Left lung (tissue), 14 donors: ENCODE measurements at places on chromosomes 1 and 21.
A peak's percentile ranks its signal among the peaks of the same experiment; 100 is the strongest.

GRCh38 chr1:193310564-193310963 is 124.2 kb upstream of the B3GALT2 start:
- DNase-seq: no peak

DNA sequence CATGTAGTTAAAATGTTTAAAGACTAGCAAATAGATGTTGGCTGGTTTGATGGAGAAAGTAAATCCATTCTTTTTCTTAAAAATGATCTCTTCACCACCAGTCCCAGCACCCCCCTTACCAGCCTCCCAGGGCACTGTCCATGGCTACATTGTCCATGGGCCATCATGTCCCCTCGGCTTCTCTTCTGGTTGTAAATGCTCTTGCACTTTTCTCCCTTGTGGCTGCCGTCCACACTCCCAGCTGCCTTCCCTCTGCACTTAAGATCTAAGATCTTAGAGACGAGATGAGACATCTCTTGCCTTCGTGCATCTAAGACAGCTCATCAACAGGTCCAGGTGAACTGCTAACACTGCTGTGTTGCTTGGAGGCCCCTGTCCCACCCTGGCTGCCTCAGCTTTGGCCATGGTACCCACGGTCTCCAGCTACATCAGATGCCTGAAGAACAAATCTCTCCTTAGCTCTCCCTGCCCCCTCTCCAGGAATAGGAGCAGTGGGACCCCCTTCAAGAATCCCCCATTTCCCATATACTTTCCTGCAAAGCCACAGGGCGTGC is 11.1 kb downstream of the CAPN2 start:
- DNase-seq: no peak

- no peak for DNase-seq
Observed at GRCh38 chr1:60573726-60574409, 500.3 kb upstream of the C1orf87 start.

- no peak for DNase-seq
Observed at GRCh38 chr1:211327346-211327921, 801 bp downstream of the TRAF5 start.

DNA sequence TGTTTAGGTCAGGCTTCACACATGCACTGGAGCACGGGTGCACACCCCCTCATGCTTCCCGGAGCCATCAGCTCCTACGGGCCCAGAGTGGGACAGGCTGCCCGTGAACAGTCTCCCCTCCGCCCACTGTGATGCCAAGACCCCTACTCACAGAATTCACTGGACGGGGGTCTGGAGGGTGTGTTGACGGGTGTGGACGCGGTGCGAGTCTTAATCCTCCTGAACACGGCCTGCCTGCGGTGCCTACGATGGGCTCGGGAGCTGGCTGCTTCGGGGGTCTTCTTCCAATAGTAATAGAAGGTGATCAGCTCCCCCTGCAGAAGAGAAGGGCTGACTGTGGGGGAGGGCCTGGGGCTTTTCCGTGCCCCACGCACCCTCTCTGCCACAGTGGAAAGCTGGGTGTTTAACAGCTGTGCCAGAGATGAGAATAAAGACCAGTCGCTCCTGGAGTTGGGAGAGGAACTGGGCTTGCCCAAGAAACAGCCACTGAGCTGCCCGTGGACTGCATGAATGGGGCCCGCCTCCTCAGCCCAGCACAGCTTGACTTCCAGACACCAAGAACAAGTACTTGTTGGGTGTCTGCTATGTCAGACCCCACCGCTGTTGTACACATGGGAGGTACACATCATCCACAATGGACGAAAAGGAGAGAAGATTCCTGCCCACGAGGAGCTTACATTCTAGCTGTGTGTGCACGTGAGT is 47.9 kb downstream of the SLC45A1 start:
- DNase-seq: no peak

DNA sequence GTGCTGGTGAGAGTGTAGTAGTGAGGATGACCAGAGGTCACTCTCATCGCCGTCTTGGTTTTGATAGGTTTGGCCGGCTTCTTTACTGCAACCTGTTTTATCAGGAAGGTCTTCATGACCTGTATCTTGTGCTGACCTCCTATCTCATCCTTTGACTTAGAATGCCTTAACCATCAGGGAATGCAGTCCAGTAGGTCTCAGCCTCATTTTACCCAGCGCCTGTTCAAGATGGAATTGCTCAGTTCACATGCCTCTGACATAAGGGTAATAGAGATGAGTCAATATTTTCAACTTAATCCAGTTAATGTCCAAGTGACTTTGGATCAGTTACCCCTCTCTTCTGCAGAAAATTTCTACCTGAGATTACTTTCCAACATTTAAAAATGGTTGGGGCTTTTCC is 4.6 kb downstream of the NID1 start:
- DNase-seq: no peak

GRCh38 chr1:31437433-31438037 is 24.5 kb downstream of the SERINC2 start:
- no peak for DNase-seq

DNA sequence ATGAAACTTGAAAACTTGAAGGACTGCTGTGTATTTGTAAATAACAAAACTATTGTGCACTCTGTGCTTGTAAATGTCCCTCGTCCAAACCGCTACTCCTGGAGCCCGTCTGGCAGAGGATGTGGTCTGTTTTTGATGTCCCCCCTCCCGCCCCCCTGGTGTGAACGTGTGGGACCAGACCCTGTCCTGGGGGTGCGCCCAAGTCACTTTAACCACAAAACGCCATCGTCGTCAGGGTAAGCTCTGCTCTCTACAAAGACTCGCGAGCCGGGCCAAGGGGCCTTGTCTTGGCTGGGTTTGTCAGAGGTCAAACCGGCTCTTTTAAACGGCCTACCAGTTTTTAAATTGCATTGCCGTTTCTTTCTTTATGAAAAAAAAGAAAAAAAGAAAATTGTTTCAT is 87.4 kb upstream of the TMEM51 start:
- no peak for DNase-seq

DNA sequence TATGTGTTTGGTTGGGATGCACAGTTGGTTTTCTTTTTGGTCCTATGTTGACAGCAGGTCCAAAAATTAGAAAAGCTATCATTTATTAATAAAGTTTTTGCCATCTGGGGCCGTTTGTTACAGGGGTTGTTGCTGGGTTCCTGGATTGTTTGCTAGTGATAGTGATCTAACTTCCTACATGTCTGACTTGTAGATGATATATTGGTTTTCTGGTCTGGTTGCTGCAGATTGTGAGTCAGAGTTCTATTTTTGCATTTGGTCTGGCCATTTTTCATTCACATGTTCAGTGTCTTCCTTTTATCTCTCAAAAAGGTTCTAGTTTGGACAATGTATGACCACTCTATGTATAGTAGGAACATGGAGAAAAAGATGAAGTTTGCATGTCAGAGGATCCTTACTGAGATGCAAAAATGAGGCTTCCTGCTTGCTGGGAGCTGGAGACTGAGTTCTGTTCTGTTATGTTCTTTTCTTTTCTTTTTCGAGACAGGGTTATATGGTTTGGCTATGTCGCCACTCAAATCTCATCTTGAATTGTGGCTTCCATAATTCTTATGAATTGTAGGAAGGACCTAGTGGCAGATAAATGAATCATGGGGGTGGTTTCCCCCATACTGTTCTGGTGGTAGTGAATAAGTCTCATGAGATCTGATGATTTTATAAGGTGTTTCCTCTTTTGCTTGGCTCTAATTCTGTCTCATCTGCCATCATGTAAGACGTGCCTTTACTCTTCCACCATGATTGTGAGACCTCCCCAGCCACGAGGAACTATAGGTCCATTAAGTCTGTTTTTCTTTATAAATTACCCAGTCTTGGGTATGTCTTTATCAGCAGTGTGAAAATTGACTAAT is 4.2 kb upstream of the NVL start:
- no peak for DNase-seq

DNA sequence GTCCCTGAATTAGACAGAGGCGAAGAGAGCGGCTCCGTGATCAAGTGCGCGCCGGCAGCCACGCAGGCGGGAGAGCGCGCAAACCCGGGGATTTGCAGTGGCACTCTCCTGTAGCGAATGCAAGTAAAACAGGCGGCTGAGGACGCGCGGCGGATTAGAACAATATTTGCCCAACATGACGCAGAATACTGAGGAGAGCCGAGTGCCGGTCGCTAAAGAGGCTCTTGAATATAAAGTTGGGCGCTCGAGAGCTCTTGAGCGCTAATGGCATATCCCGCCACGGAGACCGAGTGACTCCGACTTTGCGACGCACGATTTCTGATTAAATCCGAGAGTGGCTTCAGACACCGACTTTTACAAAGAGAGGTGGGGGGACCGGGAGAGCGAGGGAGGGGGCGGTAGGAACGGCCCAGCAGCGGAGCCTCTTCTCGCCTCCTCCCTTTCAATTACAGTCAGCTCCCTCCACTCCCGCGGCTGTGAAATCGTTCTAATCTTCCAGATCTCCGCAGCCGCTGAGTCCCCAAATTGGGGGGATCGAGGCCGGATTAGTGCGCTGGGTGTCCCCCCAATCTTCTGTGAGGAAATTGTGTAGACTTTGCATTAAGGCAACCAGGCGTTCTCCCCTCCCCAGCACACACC is 2.3 kb downstream of the PAX7 start:
- DNase-seq: no peak

- DNase-seq: no peak
Observed at GRCh38 chr21:43734928-43735229, 15.9 kb downstream of the PDXK start.

DNA sequence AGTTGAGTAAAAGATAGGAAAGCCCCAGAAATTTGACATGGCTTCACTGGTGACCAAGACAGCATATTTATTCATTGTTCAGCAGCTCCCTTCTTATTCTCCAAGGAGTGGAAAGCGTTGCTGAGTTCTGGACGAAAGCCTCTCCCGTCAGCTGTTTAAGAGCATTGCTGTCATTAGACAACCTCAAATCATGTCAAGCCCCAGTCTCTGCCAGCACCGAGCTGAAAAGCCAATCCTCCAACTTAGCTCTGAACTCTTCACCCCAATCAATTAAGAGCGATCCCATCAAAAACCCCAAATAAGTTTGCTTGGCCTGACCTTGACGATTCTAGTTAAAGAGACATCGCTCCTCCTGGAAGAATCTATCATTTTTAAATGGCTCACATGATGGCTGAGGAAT is 110.8 kb downstream of the PLPP3 start:
- DNase-seq: no peak

- DNase-seq: no peak
Observed at GRCh38 chr1:27557596-27558340, 46.2 kb downstream of the AHDC1 start.

- DNase-seq: no peak
Observed at GRCh38 chr1:12076425-12077005, 13.4 kb downstream of the TNFRSF8 start.

DNA sequence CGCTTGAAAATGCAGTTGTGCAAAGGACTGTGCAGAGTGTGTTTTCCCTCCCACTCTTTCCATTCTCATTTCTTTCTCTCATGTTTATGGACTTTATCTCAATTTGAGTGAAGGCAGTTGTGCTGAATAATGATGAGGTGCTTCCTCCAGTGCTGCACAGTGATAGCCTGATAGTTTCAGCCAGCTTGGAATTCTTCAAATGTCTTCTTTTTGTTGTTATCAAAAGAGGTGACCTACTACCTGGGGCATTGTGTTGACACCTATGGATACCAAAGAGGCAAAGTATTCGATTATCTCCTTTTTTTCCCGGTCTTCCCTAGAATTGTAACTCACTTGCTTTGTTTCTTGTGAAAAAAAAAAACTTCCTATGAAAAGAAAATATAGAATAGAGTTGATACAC is 132.6 kb upstream of the ESRRG start:
- DNase-seq: no peak

- no peak for DNase-seq
Observed at GRCh38 chr21:35791541-35792325, 268.6 kb downstream of the SETD4 start.

GRCh38 chr21:43767984-43768867 is 7.9 kb downstream of the CSTB start:
- no peak for DNase-seq

- DNase-seq: peak; percentile 64
Observed at GRCh38 chr1:24830680-24831272, 85.5 kb downstream of the CLIC4 start.

GRCh38 chr1:47818682-47819573 is 178.3 kb downstream of the TRABD2B start:
- DNase-seq: no peak

- DNase-seq: no peak
Observed at GRCh38 chr1:34918386-34918976, 11.0 kb downstream of the DLGAP3 start.

DNA sequence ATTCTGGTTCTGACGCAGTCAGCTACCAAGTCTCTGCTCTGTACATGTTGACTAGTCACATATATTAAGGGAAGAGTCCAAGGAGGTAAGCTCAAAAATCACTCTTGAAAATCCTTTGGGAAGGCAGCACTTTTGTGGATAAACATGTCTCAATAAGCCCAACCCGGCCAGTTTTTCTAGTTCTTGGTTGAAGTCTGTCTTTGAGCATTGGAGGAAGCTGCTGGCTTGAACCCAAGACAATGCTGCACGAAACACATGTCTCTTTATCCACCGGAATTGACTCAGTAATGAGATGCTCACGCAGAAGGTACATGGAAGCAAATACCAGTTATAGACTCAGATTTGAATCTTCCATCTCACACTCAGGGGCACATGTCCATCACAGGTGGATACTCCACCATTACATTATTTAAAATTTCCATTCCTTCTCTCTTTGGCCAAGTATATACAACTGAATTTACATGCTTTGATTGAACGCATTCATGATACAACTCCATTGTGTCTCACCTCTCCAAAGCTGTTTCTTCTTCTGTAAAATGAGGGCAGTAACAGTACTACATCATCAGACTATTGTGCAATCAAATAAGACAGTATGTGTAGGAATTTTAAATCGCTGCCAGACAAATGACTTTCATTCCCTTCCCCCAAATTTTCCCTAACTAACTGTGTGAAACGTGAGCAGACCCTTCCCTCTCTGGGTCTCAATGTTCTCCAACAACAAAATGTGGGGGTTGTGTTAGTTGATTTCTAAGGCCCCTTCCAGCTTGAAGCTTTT is 9.6 kb upstream of the GUCA2A start:
- DNase-seq: peak; percentile 58

DNA sequence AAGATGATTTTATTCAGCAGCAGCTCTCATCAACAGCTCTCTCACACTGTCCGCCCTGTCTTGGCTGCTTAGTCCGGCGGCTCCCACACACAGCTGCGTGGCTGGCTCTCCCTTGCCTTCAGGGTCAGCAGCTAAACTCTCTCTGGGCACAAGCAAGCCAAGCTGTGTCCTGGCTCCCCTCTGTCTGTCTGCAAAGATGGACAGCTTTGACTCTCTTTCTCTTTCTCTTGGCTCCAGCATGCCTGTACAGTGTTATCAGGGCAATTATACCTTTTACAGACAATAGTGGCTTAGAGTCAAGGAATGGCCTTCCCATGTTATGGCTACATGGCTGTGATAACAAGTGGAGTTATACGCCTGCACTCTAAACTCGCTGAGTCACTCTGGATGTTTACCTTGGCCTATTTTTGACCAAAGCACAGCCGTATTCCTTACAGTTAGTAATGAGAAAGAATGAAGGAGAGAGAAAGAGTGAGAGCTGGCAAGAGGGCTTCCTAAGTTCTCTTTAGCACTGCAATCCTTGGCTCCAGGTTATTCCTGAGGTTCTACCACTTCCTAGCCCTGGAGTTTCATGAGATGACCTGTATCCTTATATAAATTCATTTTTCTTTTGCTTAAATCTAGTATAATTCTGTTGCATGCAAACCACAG is 59.9 kb upstream of the ZSWIM5 start:
- DNase-seq: no peak
